ENCODE measurements at places on chromosomes 2 and 18.

- H3K27me3 ChIP-seq = no peaks in the 10 kb centered on the region
- H3K4me1 ChIP-seq = peaks cover 10% of the 10 kb centered on the region
- no peaks in the 10 kb centered on the region for H3K36me3 ChIP-seq
- no peak for DNase-seq
- no peak overlapping the region for H3K27ac ChIP-seq
- H3K4me3 ChIP-seq = no peak overlapping the region
Measured at GRCh38 chr2:158602027-158602426, 145.3 kb downstream of the PKP4 start.

DNA sequence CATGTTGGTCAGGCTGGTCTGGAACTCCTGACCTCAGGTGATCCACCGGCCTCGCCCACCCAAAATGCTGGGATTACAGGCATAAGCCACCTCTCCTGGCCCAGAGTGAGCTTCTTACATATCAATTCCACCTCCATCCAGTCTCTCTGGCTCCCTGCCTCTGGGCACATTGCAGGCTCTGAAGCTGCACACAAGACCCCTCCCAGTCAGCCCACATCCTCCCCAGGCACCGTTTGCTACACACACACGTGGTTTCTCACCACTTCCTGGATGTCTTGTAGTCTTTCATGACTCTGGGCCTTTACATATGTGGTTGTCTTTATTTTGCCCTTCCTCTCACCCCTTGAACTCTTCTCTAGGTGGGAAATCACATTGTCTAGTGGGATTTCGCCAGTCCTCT, 64.0 kb upstream of the CABLES1 start:
- H3K36me3 ChIP-seq = no peaks in the 10 kb centered on the region
- H3K4me3 ChIP-seq = no peak overlapping the region
- DNase-seq = no peak
- no peaks in the 10 kb centered on the region for H3K27me3 ChIP-seq

DNA sequence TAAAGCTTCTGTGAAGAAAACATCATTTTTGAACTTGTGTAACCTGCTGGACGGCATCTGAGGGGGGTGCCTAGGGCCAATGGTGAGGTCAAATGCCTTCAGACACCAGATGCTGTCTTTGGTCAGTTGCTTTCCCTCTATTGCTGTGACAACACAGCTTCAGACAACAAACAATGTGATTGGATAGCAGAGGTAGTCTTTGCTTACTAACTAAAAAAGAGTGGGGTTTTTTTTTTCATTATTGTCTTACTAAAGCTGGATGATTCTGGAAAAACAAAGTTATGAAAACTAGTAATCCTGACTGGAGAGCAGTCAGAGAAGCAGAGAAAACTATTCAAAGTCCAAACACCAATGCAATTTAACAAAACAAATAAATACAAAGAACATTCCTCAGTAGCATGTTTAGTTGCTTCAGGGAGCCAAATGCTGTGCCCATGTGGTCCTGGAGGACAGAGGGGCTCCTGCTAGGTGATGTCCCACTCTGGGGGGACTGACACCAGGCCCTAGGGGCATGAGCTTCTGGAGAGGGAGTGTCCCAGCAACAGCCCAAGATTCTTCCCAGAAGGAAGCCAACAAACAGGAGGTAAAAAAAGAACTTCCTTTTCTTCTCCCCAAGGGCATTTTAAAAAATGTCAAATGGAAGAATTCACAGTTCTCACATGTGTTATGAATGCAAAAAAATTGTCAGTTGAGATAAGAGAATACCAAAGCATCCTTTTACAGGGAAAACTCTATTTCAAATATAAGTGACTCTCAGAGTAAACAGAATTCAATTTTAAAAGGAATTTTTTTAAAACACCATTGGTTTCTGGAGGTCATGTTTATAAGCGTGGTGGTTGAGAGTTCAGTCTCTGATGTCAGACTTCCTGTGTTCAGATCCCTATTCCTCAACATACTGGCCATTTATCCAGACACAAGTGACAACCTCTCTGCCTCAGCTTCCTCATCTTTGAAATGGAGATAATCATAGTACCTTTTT, 181.1 kb upstream of the PGAP1 start:
- H3K4me1 ChIP-seq = peaks cover 19% of the 10 kb centered on the region
- H3K36me3 ChIP-seq = no peaks in the 10 kb centered on the region
- DNase-seq = no peak
- no peaks in the 10 kb centered on the region for H3K27me3 ChIP-seq
- H3K27ac ChIP-seq = peak overlapping the region; percentile 80

- H3K36me3 ChIP-seq = peaks cover 26% of the 10 kb centered on the region
- no peaks in the 10 kb centered on the region for H3K27me3 ChIP-seq
- H3K4me3 ChIP-seq = no peak overlapping the region
- H3K27ac ChIP-seq = no peak overlapping the region
Measured at GRCh38 chr2:108884619-108885018, 98.0 kb downstream of the CCDC138 start.

GRCh38 chr2:228613133-228613850, 431.8 kb upstream of the SPHKAP start:
- H3K4me1 ChIP-seq = no peaks in the 10 kb centered on the region
- no peak overlapping the region for H3K4me3 ChIP-seq
- no peaks in the 10 kb centered on the region for H3K36me3 ChIP-seq
- H3K27ac ChIP-seq = no peak overlapping the region
- H3K27me3 ChIP-seq = peaks cover 3% of the 10 kb centered on the region

DNA sequence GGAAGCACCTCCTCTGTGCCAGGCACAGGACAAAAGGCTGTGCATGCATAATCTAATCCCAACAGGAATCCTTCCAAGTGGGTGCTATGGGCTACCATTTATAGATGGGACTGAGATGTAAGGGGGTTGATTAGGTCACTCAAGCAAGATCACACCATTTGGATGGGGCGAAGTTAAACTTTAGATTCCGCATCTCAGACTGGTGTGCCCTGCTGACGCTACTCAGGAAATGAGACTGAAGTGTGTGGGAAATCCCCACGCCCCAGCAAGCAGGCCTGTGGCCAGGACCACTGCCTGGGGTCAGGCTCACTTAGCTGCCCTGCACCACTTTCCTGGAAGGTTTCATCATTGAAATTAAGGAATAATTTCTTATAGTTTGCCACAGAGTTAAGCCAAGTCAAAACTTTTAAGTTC, 70.5 kb upstream of the PPP1CB start:
- no peak for DNase-seq
- H3K4me1 ChIP-seq = peaks cover 17% of the 10 kb centered on the region
- no peaks in the 10 kb centered on the region for H3K36me3 ChIP-seq
- H3K4me3 ChIP-seq = no peak overlapping the region
- no peaks in the 10 kb centered on the region for H3K27me3 ChIP-seq

DNA sequence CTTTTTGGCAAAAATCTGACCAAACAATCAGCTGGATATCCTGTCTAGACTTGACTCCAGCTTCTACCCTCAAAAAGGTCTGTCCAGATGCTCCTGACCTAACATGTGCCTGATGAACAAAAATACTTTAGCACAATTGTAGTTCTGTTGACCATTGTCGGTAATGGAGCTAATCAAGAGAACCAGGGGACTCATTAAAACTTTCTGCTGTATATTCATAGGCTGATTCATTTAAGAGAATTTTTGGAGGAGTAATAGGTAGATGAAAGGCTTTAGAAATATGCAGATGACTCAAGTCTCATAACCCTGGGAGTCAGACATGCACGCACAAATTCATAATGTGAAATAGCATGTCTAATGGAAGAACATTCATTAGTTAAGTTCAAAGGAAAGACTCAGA, 514.2 kb downstream of the TXNL1 start:
- H3K27me3 ChIP-seq = no peaks in the 10 kb centered on the region
- H3K36me3 ChIP-seq = no peaks in the 10 kb centered on the region
- peaks cover 1% of the 10 kb centered on the region for H3K4me1 ChIP-seq
- no peak for DNase-seq
- H3K4me3 ChIP-seq = no peak overlapping the region

DNA sequence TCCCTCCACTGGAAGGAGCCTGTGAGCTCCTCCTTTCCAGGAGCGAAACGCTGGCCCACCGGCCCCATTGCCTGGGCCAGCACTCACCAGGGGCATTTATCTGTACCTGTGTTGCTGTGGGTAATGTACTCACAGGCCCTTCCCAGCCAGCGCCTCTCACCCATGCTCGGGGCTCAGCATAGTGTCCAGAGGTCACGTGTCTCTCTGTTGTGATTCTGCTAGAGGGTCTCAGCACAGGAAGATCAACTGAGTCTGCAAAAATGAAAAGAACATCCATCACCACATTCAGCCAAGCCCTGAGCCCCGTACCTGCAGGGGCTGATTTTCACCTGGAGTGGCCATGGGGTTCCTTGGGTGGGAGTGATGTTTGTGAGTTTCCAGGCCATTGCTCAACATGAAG, 103.1 kb upstream of the TPO start:
- H3K36me3 ChIP-seq = no peaks in the 10 kb centered on the region
- DNase-seq = no peak
- no peaks in the 10 kb centered on the region for H3K4me1 ChIP-seq
- no peak overlapping the region for H3K27ac ChIP-seq
- no peak overlapping the region for H3K4me3 ChIP-seq
- no peaks in the 10 kb centered on the region for H3K27me3 ChIP-seq
